ENCODE measurements at places on chromosomes 13 and 19.

DNA sequence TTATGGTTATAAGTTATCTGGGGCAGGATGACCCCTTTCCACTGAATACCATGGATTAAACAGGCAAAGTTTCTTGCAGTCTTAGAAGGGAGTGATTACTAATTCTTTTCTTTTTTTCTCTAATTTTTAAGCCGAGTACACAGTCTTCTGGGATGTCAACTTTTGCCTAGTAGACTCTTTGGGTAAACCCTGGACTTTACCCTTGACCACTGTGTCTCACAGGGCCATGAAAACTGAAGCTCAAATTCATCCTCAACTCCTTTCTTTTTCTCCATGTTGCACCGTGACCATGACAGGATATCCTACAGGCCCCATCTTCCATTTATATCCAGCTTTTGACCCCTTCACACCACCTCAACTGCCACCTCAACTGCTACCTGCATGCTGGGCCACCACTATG lies 51.8 kb downstream of the GJA3 start:
- no peak for DNase-seq

DNA sequence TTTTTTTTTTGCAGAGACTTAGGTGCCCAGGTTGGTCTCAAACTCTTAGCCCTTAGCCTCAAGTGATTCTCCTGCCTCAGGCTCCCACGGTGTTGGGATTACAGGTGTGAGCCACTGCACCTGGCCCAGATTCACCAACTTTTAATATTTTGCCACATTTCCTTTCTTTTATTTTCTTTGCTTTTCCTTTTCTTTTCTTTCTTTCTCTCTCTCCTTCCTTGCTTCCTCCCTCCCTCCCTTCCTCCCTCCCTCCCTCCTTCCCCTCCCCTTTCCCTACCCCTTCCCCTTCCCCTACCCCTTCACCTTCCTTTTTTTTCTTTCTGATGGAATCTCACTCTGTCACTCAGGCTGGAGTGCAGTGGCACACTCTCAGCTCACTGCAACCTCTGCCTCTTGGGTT lies 35.3 kb downstream of the BICRA start:
- no peak for DNase-seq

DNA sequence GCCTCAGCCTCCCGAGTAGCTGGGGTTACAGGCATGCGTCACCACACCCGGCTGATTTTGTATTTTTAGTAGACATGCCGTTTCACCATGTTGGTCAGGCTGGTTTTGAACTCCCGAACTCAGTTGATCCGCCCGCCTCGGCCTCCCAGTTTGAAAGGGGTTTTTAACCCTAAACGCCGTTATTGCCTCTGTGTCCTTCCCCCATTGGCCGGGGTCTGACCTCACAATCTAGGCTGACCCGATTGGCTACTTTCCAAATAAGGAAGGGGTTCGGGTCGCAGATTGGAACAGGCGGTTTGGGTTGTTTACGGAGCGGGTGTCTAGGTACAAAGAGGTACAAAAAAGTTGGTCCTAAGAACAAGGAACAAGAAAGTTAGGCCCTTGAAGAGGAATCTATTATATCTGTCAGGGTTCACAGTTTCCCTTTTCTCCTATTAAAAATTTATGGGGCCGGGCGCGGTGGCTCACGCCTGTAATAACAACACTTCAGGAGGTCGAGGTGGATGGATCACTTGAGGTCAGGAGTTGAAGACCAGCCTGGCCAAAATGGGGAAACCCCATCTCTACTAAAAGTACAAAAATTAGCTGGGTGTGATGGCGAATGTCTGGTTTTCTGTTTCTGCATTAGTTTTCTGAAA lies 1.0 kb downstream of the ZNF253 start:
- peak; percentile 71 for DNase-seq

DNA sequence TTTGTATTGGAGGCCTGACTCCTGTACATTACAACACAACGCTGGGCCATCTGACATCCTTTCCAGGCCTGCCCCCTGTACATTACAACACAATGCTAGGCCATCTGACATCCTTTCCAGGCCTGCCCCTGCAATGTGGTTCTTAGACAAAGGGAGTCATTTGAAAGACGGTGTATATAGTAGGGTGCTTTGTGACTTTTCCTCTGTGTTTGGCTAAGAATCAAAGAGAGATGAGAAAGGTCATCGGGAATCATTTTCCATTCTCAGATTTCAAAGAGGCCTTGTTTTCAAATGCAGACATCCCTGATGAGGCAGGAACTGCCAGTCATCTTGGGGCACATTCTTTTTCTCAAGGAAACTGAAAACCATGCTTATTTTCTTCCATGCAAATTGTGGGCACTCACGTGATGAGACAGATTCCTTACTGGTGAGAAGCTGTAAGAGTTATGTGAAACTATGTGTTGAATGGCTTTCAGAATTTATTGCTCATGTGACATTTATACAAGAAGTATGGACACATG lies 551.6 kb downstream of the MYO16 start:
- no peak for DNase-seq

DNA sequence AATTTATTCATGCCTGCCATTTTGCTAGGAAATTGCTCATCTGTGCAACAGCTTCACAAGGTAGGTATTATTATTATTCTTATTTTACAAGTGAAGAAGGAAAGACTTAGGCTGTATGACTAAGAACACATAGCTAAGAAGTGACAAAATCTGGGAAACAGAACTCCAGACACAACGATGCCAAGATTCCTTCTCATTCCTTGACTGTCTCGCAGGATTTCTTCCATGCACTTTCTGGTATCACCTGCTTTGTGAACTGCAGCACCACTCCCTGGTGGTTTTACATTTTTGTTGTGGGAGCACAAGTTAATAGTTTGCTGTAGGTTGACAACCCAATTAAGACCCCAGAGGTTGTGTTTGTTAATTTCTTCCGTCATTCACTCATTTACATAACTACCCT lies 188.5 kb downstream of the LACC1 start:
- no peak for DNase-seq

GRCh38 chr13:29994911-29995595 lies 144.6 kb upstream of the UBL3 start:
- no peak for DNase-seq

- DNase-seq, result no peak
Measured at GRCh38 chr13:60931858-60932546, 483.6 kb downstream of the PCDH20 start.

GRCh38 chr19:3606690-3607289 lies at the start of gene TBXA2R:
Gene TBXA2R, minus strand, starts transcription at chr19:3606875. Its CDS starts 6,241 bp downstream, at chr19:3600634.
- DNase-seq, result peak; percentile 68

Measured in CD4-positive, alpha-beta T cell treated with Interleukin-1 beta for 1 hour (primary cell).